Aorta (tissue), 5 donors: ENCODE measurements at places on chromosomes 12 and 14. TPM values are rescaled to one million over a fixed set of nuclear protein-coding genes. Genes with fewer than 3 reads are reported as not detected.
A peak's percentile ranks its signal among the peaks of the same experiment; 100 is the strongest.

- no peak for DNase-seq
- H3K36me3 ChIP-seq = no peaks in the 10 kb centered on the region
- H3K4me3 ChIP-seq = no peak overlapping the region
- peak overlapping the region; percentile 78 for H3K27ac ChIP-seq
- H3K27me3 ChIP-seq = no peaks in the 10 kb centered on the region
- peaks cover 4% of the 10 kb centered on the region for H3K4me1 ChIP-seq
Measured at GRCh38 chr14:89409961-89410360, 7.1 kb downstream of the FOXN3 start.

DNA sequence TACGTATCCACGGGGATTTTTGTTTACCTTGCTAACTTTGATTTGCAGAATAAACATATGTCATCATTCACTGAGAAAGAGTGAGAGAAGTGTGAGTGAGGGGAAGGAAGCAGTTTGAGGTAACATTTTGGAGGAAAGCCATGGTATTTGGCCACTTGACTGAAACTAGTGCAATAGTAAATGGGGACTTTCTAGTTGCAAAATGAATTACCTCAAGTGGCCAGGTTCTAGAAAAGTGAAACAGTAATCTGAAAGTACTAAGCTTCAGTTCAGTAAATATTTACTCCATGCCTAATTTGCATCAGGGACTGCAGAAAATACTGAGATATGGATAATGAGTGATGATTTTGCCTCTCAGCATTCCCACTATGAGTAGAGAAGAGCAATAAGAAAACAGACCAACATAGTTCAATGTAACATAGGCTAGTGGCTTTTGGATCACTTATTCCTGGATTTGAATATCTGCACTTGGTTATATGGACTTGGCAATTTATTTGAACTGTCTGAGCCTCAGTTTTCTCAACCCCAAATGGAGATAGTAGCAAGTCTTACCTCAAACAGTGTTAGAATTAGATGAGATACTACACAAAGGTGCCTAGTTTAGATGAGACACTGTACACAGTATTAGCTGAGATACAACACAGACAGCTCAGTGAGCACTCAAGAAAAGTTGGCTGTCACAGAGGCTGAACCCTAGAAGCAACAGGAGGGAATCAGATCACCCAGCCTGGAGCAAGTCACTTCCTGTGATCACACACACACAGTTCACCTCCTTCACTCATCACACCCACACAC lies 439.1 kb downstream of the NPAS3 start:
- no peaks in the 10 kb centered on the region for H3K36me3 ChIP-seq
- no peaks in the 10 kb centered on the region for H3K27me3 ChIP-seq
- no peak for DNase-seq
- H3K4me3 ChIP-seq = no peak overlapping the region

ANO2 gene
- 30.8 TPM for total RNA-seq

BDKRB1 gene
- 2.8 TPM for total RNA-seq
